ENCODE measurements at places on chromosomes 7 and 10. TPM values are rescaled to one million over a fixed set of nuclear protein-coding genes. Genes with fewer than 3 reads are reported as not detected.

Gene WIPF3
- not detected for total RNA-seq

Gene ARL4A
- total RNA-seq: 113 TPM

Gene SYT15B
- 0.65 TPM for total RNA-seq

Gene EBLN1
- total RNA-seq: not detected

Gene GFRA1
- total RNA-seq: 0.86 TPM

Gene MYPN
- under 0.01 TPM for total RNA-seq

Gene ADAM12
- 0.65 TPM for total RNA-seq

Gene ASL
- 49.6 TPM for total RNA-seq

Gene CPA2
- total RNA-seq: not detected

Gene OPN4
- total RNA-seq: not detected

Gene OPALIN
- not detected for total RNA-seq

Gene IGF2BP3
- total RNA-seq: 128 TPM

Measured in vein endothelial cell (primary cell).